Left lobe of liver (tissue), 2 donors: ENCODE measurements at places on chromosomes 5 and 9. TPM values are rescaled to one million over a fixed set of nuclear protein-coding genes. Genes with fewer than 3 reads are reported as not detected.

DNA sequence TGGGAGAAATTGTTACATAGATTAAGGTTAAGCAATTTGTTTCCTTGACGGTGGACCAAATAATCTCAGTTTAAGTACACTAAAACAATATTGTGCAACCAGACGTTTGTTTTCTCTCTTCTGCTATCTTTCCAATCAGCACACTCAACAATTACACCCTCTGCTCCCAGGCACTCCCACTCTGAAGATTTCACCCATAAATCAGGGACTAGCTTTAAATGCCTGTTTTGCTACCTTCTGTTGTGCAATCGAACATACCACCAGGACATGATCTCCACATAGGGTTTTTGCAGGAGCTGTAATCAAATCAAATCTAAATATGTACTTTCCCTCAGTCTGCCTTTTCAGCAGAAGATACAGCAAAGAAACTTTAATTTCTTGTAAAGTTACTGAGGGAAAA is 405.8 kb upstream of the TLE4 start:
- no peak for DNase-seq

GRCh38 chr5:160507221-160507721 is 85.6 kb downstream of the PTTG1 start:
- no peak for DNase-seq

The SLC34A1 gene
- total RNA-seq: 3.0 TPM

The TAF11L8 gene
- not detected for total RNA-seq

GRCh38 chr5:143431789-143432188 is 28.3 kb upstream of the NR3C1 start:
- no peak for DNase-seq

DNA sequence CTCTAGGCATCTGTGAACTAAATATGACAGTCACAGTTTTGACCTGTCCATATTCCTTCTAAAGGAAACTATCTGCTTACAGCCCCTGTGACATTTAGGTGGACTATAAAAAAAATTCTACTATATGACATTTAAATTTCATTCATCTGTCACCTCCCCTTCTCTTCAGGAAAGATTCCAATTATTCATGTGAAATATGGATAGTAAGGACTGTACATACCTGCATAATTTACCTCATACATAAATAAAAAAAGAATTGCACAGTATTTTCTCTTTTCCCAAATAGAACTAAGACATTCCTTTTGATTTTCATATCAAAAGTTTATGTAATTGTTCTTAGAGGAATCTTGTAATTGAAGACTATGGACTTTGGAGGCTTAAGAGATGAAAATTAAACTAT is 192.3 kb upstream of the GRIN3A start:
- no peak for DNase-seq

DNA sequence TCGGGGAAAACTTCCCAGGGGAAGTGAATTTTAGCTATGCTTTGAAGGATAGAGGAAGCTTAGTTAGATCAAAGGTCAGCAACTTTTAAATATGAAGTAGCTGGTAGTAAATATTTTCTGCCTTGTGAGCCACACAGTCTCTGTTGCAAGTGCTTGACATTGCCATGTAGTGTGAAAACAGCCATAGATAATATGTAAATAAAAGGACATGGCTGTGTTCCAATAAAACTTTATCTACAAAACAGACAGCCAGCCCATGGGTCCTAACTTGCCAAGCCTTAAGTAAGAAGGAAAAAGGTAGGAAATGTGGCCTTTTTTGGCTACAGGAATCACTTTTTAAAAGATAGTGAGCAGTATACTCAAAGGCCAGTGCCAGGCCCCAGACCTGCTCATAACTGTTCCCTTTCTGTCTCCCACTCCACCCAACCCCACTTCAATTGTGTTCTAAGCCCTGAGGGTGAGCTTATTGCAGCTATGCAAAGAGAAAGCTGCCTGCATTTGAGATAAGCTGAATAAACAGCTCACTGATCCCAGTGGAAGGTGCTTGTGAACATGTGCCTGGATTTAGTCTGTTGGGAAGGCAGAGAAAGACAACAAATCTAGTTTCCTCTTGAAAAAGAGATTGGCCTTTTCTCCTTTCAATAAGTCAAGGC is 113.0 kb upstream of the TRIM32 start:
- no peak for DNase-seq

- DNase-seq: no peak
Measured at GRCh38 chr5:90802474-90803317, 244.1 kb downstream of the ADGRV1 start.

The PELO gene
- 21.0 TPM for total RNA-seq

GRCh38 chr5:69083412-69083811 is 10.4 kb upstream of the SLC30A5 start:
- DNase-seq: no peak

GRCh38 chr9:3929345-3930047 is 370.4 kb downstream of the GLIS3 start:
- DNase-seq: no peak

DNA sequence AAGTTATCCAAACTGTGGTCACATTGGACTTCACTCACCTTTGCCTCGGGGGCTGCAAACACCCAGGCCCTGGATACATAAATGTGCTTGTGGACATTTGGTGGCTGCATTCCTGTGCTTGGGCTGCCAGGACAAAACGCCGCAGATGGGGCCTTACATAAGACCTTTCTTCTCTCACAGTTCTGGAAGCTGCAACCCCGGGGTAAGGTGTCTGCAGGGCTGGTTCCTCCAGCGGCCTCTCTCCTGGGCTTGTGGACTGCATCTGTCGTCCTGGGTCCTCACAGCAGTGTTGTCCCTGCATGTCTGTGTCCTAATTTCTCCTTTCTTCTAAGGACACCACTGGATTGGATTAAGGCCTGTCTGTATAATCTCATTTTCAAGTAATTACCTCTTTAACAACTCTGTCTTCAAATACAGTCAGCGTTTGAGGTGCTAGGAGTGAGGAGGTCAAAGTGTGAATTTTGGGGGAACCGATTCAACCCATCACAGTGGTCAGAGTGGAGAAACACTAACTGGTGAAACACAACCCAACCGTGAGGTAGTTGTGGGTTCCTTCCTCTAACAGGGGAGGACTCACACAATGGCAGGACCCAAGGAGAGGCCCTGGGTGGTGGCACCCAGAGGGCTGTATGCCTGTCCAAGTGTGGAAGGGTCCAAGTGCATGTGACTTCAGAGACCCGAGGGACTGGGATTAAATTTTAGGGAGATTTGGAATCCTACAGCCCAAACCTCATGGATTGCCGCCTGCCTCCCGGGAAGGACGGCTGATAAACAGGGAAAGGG is 415.6 kb downstream of the IRX2 start:
- DNase-seq: no peak

DNA sequence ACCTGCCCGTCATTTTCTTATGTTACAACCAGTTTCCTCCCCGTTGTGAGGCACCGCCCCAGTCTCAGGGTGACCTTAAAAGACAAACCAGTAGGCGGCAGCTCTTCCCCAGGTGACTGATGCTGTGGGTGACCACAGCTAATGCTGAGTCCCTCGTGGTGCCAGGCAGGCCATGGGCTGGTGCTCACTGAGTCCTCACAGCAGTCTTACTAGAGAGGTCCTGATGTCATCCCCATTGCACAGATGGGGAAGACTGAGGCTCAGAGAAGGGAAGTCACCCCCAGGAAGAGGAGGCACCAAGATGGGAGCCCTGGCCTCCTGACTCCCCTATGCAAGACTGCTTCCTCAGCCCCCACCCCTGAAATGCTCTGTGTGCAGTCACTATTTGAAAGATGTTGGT is 978 bp downstream of the CFAP157 start:
- no peak for DNase-seq

DNA sequence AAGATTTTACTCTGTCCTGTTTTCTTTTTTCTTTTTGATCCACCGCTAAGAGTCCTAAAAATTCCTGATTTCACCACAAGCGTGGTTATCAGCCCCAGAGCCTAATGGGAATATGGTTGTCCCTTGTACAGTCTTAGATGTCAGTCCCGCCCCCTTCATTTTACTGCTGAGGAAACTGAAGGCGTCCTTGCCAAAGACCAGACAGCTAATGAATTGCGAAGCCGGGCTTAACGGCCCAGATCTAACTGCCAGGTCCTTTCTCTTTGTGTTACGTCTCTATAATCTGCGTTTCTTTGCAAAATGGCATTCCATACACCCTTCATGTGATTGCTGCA is 497 bp downstream of the NSA2 start:
- DNase-seq: no peak

DNA sequence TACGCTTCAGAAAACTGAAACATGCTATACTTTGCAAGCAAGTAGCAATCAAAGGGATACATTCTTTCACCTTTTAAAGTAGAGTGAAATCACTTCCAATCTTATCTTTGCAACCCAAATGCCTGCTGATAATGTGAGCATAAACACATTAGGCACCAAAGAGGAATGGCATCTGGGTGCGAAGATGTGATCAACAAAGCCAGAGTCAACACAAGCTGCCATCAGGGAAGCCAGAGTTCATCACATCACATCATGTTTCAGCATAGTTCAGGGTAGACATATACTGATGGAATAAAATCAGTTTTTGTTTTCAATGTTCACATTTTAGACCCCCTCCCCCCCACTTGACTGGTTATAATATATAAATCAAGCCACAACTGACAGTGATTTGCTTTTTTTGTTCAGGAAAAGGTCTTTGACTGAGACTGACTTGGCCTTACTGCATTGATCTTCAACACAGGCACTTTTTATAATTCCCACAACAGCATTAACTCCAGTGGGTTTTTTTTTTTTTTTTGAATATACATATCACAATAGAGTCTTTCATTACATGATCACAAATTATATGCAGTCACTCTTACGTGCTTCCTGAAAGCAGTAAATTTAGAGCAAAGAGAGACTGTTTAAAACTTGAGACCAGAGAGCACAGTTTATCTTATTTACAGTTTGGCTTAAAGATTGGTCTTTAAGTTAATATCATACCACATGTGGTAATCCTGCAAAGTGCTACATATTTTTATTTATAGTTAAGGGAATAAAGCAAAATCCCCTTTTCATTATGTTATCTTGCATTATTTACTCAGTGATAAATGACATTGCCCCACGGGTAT is 20.3 kb downstream of the AOPEP start:
- DNase-seq: no peak

DNA sequence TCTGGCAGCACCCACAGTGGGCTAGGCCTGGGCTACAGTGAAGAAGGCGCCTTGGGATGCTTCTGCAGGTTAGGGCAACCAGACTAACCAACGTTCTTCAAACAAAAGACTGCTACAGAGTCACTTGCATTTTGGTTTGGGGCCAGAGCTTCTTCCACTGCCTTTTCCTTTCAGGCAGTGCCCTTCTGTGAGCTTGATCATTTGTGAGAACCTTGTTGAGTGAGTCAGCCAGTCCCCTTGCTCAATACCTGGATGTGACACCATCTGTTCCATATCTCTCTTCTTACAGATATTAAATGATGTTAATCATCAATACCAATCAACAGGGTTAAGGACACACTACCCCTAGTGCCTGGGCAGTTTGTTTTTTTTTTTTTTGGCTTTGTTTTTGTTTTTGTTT is 46.5 kb upstream of the VDAC1 start:
- no peak for DNase-seq

GRCh38 chr5:73382401-73382740 is 66.2 kb downstream of the FOXD1 start:
- no peak for DNase-seq

DNA sequence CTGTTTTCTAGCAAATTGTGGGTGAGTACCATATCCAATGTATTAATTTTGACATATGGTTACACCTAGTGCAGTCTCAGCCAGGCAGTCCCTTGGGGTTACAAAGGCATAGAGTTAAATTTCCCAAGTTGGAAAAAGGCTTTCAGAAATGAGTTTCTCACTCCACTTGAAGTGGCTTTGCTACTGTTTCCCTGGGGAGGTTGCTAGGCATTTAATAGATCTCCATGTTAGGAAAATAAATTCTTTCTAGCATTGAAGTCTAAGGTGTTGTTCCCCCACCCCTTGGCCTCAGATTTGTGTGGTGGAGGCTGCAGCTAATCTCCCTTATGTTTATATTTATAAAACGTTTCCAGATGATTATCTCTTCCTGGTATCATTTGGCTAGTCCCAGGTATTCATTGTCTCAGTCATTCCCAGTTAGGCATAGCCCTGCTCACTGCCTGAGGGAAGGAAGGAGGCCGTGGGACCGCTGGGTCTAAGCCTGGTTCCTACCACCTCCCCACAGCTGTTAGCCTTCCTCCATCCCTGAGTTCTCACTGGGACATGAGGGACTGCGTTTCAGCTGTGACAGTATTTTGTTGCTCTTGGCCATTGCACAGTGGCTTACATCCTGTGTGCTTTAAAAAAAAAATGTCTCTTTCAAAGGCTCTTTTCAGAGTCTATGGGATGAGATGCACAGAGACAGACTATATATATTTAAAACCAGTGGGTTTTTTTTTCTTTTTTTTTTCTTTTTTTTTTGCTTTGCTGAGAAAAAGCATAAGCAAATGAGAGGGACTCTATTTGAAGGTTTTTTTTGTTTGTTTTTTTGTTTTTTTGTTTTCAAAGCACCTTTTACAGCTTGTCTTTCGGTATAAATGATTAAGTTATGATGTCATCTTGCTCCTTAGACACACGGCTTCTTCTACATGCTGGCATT is 121.5 kb downstream of the MAST4 start:
- DNase-seq: no peak

- DNase-seq: no peak
Measured at GRCh38 chr9:82275258-82275927, 286.8 kb downstream of the SPATA31D1 start.

GRCh38 chr5:138659121-138659520 is 83.9 kb upstream of the HSPA9 start:
- no peak for DNase-seq

GRCh38 chr5:53322257-53322656 is 158.2 kb upstream of the FST start:
- no peak for DNase-seq

DNA sequence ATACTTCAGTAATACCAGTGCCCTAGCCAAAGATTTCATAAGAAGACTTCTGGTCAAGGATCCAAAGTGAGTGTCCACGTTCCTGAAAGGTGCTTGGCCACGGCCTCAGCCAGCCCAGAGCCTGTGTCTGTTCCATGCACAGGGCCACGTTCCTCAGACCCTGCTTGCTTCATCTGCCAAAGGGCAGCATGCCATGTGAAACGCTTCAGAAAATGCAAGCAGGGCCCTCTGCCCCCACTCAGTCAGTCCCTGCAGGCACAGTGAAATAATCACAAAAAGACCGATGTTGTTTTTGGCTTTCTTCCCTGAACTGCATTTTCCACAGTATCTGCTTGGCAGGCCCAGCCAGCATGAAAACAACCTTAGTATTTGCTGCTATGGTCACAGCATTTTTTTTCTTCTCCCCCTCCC is 85.5 kb upstream of the CTSL start:
- peak; percentile 96 for DNase-seq

The MEGF10 gene
- total RNA-seq: 1.4 TPM

The PCDHA9 gene
- total RNA-seq: not detected
